Panc1 (cell line): ENCODE measurements at places on chromosomes 11 and 22. TPM values are rescaled to one million over a fixed set of nuclear protein-coding genes. Genes with fewer than 3 reads are reported as not detected.

CRYAB gene
- 0.59 TPM for total RNA-seq

FGF4 gene
- not detected for total RNA-seq

TMEM45B gene
- total RNA-seq: 2.6 TPM

CCDC81 gene
- total RNA-seq: 0.49 TPM

DDTL gene
- total RNA-seq: not detected

- no peak for DNase-seq
Measured at GRCh38 chr11:114684636-114685035, 6.3 kb downstream of the NXPE2 start.

- no peak for DNase-seq
Measured at GRCh38 chr11:75338516-75339208, 12.8 kb downstream of the ARRB1 start.

- DNase-seq: no peak
Measured at GRCh38 chr11:1729692-1730011, 20.7 kb downstream of the IFITM10 start.

- DNase-seq: no peak
Measured at GRCh38 chr22:40653361-40653760, 16.8 kb upstream of the MRTFA start.

DNA sequence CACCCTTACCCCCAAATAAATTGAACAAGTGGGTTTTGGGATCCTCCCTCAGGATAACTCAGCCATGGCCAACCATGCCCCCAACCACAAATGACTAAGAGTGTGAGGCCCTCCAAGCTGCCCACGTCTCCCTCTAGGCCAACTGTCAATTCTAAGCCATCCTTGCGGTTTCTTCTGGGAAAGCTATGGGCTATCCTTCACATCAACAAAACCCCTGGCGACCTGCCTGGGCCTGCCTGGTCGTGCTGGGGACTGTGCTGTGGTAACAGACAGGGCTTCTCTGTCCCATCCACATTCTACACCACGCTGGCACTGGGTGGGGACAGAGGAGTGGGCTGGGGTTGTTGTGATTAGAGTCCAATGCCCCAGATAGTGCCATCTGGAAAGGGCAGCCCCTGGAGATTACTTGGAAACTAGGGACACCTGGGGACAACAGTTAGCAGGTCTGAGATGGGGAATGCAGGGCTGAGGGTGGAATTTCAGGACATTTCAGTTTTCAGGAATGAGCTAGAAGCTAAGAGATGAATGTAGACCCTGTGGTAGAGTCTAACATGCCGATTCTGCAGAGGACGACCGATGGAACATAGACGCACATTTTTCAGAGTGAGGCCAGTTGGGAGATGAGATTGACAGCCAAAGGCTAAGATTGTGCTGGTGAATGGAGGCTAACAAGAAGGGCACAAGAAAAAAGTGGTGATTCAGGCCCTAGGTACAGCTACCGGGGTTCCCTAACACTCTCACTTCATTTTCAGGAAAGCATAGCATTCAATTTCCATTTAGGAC, 131.9 kb downstream of the RASSF10 start:
- DNase-seq: no peak

DNA sequence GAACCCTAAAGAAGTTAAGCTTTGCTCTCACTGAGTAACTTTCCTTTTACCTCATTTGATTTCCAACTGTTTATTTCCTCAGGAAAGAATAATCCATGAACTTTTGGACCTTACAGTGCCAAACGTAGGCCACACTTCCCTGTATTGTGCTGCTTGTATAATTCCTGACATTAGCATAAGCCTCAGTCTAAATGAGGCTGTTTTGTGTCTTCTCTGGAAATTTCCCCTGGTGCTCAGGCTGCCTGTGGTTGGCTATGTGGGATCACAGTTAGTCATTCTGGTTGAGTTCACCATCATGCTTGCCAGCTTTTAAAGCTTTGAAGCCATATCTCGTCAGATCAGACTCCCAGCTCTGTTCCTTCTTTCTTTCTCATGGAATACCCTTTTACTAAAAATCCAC, 107.0 kb downstream of the FAM76B start:
- DNase-seq: no peak

- DNase-seq: no peak
Measured at GRCh38 chr11:59862252-59862651, 4.0 kb downstream of the TCN1 start.

DNA sequence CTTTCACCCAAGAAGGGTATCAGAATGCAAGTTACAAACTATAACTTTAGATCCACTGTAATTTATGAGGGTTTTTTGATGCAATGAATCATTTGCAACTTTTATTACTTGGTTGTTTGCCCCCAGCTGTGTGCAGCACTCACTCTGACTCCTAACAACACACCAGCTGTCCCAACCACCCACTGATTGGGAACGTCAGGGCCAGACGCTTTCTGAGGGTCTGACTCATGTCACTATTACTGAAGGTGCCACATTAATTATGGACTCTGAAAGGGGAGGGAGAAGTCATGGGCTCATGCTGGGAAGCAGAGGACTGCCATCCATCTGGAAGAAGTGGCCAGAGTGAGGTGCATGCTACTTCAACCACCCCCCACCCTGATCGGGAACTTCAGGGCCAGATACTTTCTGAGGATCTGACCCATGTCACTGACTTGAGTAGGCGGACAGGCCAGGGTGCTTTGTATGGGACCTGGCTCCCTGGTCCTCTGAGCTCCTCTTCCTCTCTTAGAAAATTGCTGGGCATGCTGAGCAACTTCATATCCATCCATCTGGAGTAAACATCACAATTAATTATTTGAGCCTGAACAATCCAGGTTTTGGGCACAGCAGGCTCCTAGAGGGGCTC, 44.9 kb upstream of the DRD2 start:
- DNase-seq: no peak

DNA sequence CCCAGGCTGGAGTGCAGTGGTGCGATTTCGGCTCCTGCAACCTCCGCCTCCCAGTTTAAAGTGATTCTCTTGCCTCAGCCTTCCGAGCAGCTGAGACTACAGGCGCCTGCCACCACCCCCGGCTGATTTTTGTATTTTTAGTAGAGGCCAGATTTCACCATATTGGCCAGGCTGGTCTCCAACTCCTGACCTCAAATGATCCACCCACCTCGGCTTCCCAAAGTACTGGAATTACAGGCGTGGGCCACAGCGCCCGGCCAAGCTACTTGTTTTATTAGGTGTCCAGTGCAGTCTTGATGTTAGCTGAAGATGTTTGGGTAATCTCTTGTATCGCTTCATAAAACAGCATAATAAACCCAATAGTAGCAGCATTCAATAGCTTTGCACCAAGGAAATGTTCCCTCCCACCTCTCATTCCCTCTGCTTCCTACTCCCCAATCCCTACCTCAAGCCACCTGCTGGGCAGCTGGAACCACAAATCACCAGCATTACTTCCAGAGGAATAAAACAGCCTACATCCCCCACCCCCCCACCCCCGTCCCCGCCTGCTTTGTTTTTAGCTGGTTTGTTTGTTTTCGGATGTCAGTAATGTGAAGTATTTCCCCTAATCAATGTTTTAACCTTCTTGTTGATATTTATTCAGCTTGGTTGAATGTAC, 11.0 kb upstream of the GRIK4 start:
- DNase-seq: no peak

DNA sequence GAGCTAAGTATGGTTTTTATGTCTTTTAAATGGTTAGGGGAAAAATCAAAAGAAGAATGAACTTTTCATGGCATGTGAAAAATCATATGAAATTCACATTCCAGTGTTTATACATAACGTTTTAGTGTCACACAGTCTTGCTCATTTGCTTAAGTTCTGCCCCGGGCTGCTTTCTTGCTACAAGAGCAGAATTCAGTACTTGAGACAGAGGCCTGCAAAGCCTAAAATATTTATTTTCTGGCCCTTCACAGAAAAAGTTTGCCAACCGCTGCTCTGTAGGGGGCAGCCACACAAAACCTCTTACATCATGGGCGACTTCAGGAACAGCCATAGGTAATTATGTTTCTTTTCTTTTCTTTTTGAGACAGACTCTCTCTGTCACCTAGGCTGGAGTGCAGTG, 1.0 kb upstream of the ATG2A start:
- no peak for DNase-seq

DNA sequence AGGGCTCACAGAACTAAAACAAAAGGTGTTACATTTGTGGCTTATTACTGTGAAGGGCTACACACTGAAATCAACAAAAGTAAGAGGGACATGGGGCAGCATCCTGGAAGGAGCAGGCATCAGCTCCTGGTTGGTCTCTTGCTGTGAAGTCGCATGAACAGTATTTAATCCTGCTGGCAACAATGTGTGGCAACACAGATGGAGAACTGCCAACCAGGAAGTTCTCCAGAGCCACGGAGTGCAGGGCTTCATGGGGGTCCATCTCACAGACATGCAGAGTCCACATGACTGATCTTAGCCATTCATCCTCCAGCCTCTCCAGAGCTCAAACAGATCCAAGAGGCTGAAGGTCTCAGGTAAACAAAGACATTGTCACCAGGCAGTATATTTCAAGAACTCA, 32.8 kb upstream of the FGF3 start:
- no peak for DNase-seq

DNA sequence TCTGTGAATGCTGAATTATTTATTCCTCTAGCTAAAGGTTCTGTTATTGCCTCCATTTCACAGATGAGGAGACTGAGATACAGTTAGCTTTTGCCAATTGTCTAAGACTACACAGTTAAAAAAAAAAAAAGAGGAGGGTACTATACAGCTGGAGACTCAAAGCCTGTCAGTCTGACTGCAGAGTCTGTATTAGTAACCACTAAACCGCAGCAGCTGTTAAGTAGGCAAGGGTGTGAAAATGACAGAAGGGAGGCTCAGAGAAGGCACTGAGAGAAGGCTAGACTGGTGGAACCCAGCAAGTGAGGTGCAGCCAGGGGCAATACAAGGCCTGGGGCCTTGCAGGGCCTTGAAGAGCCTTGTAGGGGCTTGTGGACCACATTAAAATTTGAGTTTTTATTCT, 181.2 kb downstream of the CSNK2A3 start:
- no peak for DNase-seq

- DNase-seq: no peak
Measured at GRCh38 chr22:30673136-30673535, 5.5 kb upstream of the DUSP18 start.

DNA sequence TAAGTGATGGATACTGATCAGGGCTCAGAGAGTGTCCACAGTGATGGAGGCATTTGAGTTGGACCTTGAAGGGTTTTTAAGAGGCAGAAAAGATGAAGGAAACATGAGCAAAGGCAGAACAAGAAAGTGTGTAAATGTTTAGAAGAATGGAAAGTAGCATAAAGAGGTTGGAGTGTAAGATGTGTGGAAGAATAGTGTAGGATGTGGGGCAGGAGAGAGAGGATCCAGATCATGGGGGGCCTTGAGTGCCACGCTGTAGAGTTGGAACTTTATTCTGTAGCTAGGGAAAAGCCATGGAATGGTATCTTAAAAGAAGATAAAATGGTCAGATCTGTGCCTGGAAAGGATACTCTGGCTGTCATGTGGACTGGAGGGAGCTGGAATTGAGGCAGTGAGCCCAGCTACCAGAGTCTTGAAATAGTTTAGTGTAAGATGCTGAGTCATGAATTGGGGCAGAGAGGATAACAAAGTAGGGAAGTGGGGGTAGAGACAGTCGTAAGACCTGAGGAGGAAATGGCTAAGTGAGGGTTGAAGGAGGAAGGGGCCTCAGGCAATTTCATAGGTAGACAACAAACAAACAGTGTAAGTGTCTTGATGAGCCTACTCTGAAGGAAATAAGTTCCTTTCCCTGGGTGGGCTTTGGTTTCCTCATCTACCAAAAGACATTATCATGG, 6.7 kb downstream of the KCNE3 start:
- no peak for DNase-seq

- no peak for DNase-seq
Measured at GRCh38 chr11:132022733-132023478, 652.5 kb downstream of the NTM start.
